ENCODE measurements at places on chromosomes 12 and 14. TPM values are rescaled to one million over a fixed set of nuclear protein-coding genes. Genes with fewer than 3 reads are reported as not detected.

TOMM20L gene
- not detected for total RNA-seq

ABCD4 gene
- 45.2 TPM for total RNA-seq

ACOT4 gene
- total RNA-seq: 1.1 TPM

NOVA1 gene
- 18.4 TPM for total RNA-seq

KCNK13 gene
- total RNA-seq: 7.2 TPM

- H3K4me1 ChIP-seq: no peaks in the 10 kb centered on the region
- no peak overlapping the region for H3K4me3 ChIP-seq
- H3K36me3 ChIP-seq: no peaks in the 10 kb centered on the region
- DNase-seq: no peak
- no peaks in the 10 kb centered on the region for H3K27me3 ChIP-seq
These were observed 41.4 kb downstream of the DAAM1 start for GRCh38 chr14:59229653-59230406.

DNA sequence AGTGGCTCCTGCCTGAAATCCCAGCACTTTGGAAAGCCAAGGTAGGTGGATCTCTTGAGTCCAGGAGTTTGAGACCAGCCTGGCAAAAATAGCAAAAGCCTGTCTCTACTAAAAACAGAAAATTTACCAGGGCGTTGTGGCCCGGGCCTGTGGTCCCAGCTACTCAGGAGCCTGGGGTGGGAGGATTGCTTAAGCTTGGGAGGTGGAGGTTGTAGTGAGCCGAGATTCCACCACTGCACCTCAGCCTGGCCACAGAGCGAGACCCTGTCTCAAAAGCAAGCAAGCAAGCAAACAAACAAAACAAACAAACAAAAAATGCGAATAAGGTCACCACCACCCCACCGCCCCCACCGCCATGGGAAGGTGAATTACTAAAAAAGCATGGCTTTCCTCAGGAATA, 238.7 kb downstream of the ATXN7L3B start:
- H3K27ac ChIP-seq: no peak overlapping the region
- H3K4me3 ChIP-seq: no peak overlapping the region
- H3K36me3 ChIP-seq: no peaks in the 10 kb centered on the region
- no peak for DNase-seq
- H3K27me3 ChIP-seq: no peaks in the 10 kb centered on the region
- H3K4me1 ChIP-seq: no peaks in the 10 kb centered on the region

- H3K4me1 ChIP-seq: no peaks in the 10 kb centered on the region
- H3K36me3 ChIP-seq: no peaks in the 10 kb centered on the region
- no peak overlapping the region for H3K27ac ChIP-seq
- H3K27me3 ChIP-seq: no peaks in the 10 kb centered on the region
- peak; percentile 22 for DNase-seq
These were observed 252.4 kb upstream of the TBX3 start for GRCh38 chr12:114936148-114937079.

GRCh38 chr14:65824978-65825299, 412.4 kb downstream of the FUT8 start:
- H3K27me3 ChIP-seq: no peaks in the 10 kb centered on the region
- H3K4me1 ChIP-seq: no peaks in the 10 kb centered on the region
- no peak overlapping the region for H3K27ac ChIP-seq
- no peak for DNase-seq
